ENCODE measurements at places on chromosomes 12 and 14.

- no peaks in the 10 kb centered on the region for H3K27me3 ChIP-seq
- no peaks in the 10 kb centered on the region for H3K36me3 ChIP-seq
- no peak overlapping the region for H3K27ac ChIP-seq
- H3K4me3 ChIP-seq = no peak overlapping the region
Measured at GRCh38 chr14:89427426-89428172, 10.6 kb upstream of the FOXN3 start.

DNA sequence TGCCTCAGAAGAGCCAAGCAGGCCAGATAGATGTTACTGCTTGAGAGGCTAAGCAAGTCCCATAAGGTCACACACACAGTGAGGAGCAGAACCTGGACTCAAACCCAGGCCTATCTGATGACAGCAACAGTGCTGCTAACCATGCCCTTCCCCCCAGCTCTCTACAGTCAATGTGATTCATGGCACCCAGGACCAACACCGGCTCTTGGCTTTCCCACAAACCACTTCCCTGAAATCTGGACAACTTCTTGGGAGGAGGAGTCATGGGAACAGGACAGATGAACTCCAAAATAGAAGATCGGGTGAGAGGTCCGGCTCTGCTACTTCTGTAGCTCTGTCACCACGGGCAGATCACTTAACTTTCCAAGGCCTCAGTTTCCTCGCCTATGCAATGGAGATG lies 716 bp upstream of the PTGDR start:
- H3K4me1 ChIP-seq = no peaks in the 10 kb centered on the region
- no peak for DNase-seq
- H3K36me3 ChIP-seq = no peaks in the 10 kb centered on the region

DNA sequence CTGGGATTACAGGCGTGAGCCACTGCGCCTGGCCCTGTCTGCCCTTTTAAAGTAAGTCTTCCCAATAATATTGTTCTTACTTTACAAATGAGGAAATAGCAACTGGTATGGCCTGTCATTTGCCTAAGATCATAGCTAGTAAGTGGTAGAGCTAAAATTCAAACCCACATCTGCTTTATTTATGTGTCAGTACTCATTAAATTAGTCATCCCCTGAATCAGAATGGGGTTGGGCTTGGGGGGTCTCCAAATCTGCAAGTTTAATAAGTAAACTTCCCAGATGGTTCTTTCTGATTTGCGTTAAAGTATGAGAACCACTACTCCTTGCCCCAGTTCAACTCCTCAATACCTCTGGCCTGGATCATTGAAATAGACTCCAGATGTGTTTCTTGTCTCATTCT lies 96.2 kb downstream of the FAR2 start:
- no peak overlapping the region for H3K4me3 ChIP-seq

GRCh38 chr14:45198551-45198950 lies 54.5 kb downstream of the MIS18BP1 start:
- no peak overlapping the region for H3K27ac ChIP-seq
- no peak overlapping the region for H3K4me3 ChIP-seq
- H3K36me3 ChIP-seq = no peaks in the 10 kb centered on the region
- H3K4me1 ChIP-seq = no peaks in the 10 kb centered on the region

- peak overlapping the region; percentile 59 for H3K4me3 ChIP-seq
- H3K36me3 ChIP-seq = no peaks in the 10 kb centered on the region
- peaks cover 5% of the 10 kb centered on the region for H3K4me1 ChIP-seq
- peak overlapping the region; percentile 72 for H3K27ac ChIP-seq
- no peaks in the 10 kb centered on the region for H3K27me3 ChIP-seq
Measured at GRCh38 chr14:59463787-59464485, 1.2 kb downstream of the GPR135 start.

DNA sequence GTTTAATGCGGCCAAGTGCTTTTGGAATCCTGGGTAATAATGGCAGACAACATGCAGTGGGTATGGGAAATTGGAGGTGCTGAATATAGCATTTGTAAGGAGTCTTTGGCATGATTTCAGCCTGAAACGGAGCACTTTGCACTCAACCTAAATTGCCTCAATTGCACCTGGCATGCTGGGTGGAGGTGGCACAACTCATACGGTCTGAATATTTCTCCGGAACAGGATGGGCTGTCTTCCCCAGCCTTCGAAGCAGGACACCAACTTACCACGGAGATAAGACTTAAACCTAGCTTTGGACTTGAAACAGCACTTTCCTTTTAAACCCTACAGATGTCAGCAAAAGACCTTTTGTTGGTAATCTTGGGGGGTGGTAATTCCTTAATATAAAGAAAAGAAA lies 153.7 kb upstream of the SRRM4 start:
- no peaks in the 10 kb centered on the region for H3K4me1 ChIP-seq
- H3K27me3 ChIP-seq = peaks cover 7% of the 10 kb centered on the region
- no peak overlapping the region for H3K4me3 ChIP-seq
- H3K36me3 ChIP-seq = no peaks in the 10 kb centered on the region
- DNase-seq = no peak
- no peak overlapping the region for H3K27ac ChIP-seq

- H3K4me3 ChIP-seq = no peak overlapping the region
- H3K4me1 ChIP-seq = no peaks in the 10 kb centered on the region
- no peak for DNase-seq
- no peaks in the 10 kb centered on the region for H3K27me3 ChIP-seq
- no peak overlapping the region for H3K27ac ChIP-seq
Measured at GRCh38 chr14:38226366-38226765, 18.7 kb downstream of the SSTR1 start.

DNA sequence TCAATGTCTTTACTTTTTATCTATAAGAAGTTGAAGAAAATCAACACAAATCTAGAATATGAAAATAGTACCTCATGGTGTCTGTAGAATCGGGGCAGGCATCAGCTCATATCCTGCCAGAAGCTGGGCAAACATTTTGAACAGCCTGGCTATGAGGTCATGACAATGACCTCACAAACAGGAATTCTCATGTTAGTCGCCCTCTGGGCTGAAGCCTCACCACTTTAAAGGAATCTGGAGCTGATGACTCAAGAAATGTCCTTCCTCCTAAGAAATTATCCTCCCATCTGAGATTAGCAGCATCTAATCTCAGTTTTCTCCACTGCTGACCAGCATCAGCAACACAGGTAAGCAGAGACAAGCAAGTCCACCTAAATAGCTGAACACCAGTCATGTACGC lies 27.1 kb downstream of the CLIP1 start:
- peaks cover 4% of the 10 kb centered on the region for H3K4me1 ChIP-seq

DNA sequence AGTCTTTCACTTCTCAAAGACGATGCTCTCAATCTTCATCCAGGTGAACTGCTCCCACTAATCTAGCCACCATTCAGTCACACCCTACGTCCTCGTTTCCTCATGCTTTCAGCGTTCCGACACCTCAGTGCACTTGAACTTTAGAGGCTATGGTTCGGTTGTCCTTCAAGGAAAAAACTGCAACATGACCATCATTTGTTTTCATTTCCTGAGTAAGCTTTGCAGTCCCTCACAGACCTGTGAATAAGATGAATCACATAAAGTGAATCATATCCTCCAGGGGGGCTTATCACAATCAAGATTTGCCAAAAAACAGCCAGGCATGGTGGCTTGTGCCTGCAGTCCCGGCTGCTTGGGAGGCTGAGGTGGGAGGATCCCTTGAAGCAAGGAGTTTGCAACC lies 80.2 kb downstream of the TMCC3 start:
- no peaks in the 10 kb centered on the region for H3K4me1 ChIP-seq
- H3K27me3 ChIP-seq = no peaks in the 10 kb centered on the region
- no peak for DNase-seq
- H3K4me3 ChIP-seq = no peak overlapping the region

DNA sequence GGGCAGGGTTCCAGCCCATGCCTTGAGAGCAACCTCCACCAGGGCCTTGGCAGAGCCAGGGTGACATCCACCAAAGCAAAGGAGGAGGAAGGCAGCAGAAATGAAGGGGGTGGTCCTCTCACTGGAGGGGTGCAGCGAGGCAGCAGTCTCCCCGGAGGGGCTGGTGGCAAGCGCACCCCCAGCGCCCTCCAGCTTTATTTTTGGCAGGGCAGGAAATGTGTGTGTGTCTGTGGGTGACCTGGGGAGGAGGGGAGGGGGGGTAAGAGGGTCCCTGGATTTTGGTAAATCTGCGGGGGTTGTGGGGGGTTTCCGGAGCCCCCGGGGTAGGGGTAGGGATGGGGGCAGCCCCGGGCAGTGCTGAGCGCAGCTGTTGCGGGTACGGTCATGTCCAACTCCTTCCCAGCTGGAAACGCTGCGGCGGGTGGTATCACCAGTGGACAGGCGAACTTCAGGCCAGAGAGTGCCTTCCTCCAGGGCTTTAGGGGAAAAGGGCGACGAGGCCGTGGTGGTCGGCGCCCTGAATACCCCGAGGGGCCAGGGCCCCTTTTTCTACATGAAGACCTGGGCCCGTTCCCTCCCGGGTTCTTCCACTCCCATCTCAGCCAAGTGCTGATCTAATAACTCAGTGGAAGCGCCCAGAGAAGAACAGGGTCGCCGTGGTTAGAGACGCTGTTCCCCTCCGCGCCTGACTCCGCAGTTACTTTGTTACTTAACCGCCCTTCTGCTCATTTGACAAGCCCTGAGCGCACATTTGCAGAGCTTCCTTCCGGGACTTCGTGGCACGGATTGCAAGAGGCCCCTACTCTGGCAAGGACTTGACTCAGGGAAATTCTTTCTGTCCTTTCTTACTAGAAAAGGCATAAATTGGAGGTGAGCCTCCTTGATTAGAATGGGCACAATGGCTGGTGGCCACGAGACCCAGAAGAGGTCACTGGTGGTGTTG lies 55.2 kb downstream of the FOS start:
- DNase-seq = no peak
- H3K27me3 ChIP-seq = no peaks in the 10 kb centered on the region
- peak overlapping the region; percentile 41 for H3K27ac ChIP-seq
- H3K4me3 ChIP-seq = no peak overlapping the region

DNA sequence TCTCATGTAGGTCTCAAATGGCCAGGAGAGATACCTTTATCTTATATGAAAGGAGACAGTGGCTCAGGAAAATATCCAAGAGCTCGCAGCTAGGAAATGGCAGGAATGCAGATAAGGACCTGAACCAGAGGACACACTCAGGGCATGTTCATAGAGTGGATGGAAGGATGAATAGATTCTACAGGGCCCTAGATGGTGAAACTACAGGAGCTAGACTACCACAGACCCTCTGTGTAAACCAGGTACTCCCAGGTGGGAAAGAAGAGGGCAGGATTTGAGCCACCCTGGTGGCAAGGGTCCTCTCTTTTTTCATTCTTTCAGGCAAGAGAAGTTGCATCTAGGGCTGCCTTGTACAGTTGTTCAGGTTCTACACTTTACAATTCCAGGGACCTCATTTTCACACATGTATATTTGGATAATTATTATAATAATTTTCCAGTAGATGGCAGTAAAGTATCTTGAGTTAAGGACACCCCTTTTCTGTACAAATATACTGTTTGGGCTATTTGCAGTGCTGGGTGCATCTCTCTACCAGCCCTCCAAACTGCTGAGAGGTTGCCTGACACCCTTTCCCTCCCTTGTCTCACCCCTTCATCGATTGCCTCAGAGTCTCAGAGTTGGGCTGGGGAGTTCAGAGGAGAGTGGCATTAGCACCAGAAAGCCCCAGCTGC lies 10.5 kb upstream of the ZDHHC22 start:
- H3K27me3 ChIP-seq = no peaks in the 10 kb centered on the region
- no peak overlapping the region for H3K27ac ChIP-seq
- H3K36me3 ChIP-seq = no peaks in the 10 kb centered on the region
- H3K4me3 ChIP-seq = no peak overlapping the region
- H3K4me1 ChIP-seq = no peaks in the 10 kb centered on the region
- no peak for DNase-seq

- no peak overlapping the region for H3K27ac ChIP-seq
- H3K4me3 ChIP-seq = no peak overlapping the region
- no peaks in the 10 kb centered on the region for H3K36me3 ChIP-seq
- no peak for DNase-seq
- H3K27me3 ChIP-seq = no peaks in the 10 kb centered on the region
Measured at GRCh38 chr12:101759396-101760047, 20.3 kb upstream of the SYCP3 start.

- no peaks in the 10 kb centered on the region for H3K4me1 ChIP-seq
- no peak overlapping the region for H3K27ac ChIP-seq
- peaks cover 3% of the 10 kb centered on the region for H3K27me3 ChIP-seq
Measured at GRCh38 chr12:22118238-22118790, 72.3 kb downstream of the CMAS start.

GRCh38 chr12:100142851-100143559 lies at the start of gene BLTP3B:
Gene BLTP3B (minus strand): TSS chr12:100142874. CDS start chr12:100142635, 239 bp downstream.
- H3K4me1 ChIP-seq = peaks cover 3% of the 10 kb centered on the region
- peak within 1 kb of the TSS; percentile 86 for H3K27ac ChIP-seq
- no peaks in the 10 kb centered on the region for H3K27me3 ChIP-seq

Measured in pancreas (tissue), 10 donors.